ENCODE measurements at places on chromosomes 6 and 20.

DNA sequence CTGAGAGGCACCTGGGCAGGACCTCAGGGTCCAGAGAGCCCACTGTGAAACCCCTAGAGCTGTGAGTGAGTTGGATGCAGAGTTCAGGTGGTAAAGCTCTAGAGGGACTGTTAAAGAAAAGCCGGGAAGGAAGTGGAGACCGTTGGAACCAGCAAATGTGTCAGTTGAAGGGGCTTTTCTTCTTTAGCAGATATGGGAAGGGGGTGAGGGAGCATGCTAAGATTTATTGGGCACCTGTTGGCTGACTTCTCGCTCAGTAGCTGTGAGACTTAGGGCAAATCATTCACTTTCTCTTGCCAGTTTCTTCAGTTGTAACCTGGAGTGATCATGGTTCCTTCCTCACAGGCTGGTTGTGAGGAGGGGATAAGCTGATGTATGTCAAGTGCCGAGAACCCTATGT is 287.7 kb downstream of the DHX35 start:
- DNase-seq = no peak

DNA sequence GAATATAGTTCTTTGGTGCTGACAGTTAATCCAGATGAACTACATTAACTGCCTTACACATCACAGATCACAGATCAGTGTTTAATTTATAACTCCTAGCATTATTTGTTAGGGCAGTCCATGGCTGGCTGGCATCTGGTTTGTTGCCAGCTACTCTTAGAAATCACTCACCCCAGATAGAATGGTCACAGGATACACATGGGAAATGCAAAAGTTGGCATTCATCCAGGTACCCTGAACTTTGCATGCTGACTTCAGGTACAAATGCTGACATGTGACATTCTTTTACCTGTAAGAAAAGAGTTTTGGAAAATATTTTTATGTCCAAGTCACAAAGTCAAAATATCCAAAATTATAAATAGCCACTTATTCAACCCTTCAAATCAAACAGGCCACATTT is 20.2 kb downstream of the FBXL4 start:
- no peak for DNase-seq

DNA sequence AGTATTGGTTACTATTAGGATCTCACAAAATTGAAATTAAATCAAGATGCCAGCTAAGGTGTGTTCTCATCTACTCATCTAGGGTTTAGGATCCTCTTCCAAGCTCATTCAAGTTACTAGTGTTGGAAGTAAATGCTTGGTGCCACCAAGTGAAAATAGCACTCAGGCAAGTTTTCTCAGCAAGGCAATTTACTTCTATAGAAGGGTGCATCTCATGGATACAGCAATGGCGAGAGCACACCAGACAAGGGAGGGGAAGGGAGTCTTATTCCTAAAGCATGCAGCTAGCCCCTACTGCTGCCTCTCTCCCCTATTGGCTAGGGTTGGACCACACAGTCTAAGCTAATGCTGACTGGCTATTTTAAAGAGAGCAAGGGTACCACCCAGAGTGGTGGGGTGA is 23.0 kb upstream of the FAM8A1 start:
- no peak for DNase-seq

DNA sequence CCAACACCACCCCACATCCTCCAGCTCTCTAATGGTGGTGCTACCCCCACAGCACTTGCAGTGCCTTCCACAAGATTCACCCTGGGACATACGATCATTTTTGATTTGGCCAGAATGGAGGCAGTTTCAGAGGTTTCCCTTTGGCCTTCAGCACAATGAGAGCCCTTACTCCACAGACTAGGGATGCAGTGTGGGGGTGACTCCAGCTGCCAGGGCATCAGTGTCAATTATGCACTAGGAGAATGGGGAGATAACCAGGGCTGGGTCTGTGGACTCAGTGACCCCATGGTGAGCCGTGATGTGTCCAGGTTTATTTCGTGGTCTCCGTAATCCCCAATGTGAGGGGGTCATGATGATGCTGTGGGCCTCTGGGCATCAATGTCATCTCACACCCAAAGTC is 31.5 kb upstream of the MICB start:
- DNase-seq = no peak

DNA sequence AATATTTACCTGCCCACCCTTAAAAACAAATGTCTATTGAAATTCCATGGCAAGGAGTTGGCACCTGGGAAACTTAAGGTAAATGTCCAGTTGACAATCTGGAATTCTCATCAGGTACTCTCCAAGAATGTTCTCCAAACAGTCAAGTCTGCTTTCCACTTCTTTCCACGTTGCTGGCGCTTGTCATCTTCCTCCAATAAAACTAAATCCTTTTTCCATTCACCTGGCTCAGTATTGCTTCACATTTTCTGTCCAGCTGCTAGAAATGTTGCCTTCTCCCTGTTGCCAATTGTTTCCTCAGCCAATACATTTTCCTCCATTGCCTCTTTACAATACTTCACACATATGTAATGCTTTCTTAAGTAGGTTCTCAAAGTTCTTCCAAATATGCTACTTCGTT is 1288.1 kb upstream of the MAP3K7 start:
- DNase-seq = no peak

GRCh38 chr6:107101211-107101610 is 14.1 kb downstream of the BEND3 start:
- DNase-seq = no peak

GRCh38 chr6:47250302-47250701 is 59.4 kb downstream of the TNFRSF21 start:
- no peak for DNase-seq

DNA sequence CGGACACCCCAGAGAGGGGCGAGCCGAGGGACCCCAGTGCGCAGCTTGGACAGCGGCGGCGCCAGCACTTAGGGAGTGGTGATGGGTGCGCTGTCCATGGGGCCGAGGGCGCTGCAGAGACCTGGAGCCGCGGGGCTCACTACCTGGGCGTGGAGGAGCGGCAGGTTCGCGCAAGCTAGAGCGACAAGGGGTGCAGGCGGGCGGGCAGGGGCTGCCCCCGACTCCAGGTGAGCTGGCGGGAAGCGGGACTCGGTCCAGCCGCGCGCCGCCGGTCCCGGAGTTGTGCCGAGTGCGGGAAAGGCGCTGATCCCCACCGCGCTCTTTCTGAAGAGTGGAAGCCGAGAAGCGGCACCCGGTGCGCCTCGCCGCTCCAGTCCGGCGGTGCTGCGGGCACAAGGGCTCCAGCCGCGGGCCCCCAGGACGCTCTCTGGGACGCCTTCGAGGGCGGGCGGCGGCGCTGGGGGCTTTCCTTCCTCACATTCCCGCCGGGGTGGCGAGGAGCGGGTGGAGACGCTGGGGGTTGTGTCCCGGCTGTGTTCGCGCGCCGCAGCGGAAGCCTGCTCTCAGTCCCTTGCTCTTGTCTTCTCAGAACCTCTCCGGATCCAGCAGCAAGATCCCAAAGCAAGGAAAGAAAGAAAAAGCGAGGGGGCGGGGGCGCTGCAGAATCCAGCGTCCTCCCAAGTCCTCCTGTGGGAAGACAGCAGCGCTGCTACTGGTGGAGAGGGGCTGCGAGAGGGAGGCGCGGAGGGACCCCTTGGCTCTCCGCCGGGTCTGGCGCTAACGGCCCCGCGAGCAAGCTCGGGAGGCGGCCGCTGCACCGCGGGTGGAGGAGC is at the start of gene B3GAT2:
B3GAT2 (minus strand) TSS at position 610 of the 833 bp plus-strand sequence. CDS start 631 bp downstream, outside the sequence.
- DNase-seq = no peak

DNA sequence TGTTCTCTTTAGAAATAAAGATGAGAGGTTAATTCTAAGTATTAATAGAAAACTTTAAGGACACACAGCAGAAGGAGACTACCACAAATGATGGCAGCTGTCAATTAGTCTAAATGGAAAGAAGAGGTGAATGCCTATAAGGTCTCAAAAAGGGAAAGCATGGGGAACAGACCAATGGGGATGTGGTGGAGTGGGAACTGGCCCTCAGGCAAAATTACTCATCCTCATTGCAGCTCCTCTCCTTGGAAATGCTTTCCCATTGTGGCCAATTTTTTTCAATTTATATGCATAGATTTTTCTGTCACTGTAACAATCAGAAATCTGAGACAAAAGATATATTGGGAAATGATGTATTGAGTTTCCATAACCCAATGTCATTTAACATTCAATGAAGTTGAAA is 222.9 kb upstream of the DEFB112 start:
- DNase-seq = no peak

GRCh38 chr20:40880063-40880728 is 148.4 kb upstream of the TOP1 start:
- DNase-seq = no peak

DNA sequence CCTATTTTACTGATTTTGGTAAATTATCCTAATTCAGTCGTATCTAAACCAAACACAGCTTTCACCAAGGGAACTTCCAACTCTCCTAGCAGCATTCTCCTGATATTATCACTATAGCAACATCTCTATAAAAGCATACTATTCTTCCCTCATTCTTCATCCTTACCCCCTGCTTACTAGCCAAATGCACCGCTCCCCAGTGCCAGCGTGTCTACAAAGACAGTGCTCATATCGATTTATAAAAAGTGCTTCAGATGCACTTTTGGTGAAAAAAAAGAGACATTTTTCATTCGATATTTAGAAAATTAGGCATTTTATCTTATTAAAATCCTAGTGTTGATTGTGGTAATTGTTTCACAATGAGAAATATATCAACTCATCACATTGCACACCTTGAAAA is 74.0 kb downstream of the SYNE1 start:
- DNase-seq = no peak

DNA sequence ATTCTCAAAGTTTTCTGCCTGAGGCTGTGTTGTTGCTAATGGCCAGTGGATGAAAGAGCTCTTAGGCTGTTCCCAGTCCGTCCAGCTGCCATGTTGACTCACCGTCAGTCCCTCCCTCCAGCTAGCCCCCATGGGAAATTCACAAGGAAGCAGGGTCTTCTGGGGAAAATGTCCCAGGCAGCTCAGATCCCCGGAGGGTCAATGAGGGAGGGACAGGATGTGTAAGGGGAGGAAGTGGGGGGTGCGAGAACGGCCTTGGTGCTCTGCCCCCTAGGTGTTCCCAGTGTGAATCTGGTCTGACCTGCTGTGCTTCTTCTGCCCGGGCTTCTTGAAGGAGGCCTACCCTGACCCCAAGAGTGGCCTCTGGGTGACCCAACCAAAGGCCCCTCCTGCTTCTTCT is 65.9 kb downstream of the CEBPB start:
- no peak for DNase-seq

- DNase-seq = no peak
Measured at GRCh38 chr6:150118627-150119026, 24.2 kb upstream of the PPP1R14C start.

DNA sequence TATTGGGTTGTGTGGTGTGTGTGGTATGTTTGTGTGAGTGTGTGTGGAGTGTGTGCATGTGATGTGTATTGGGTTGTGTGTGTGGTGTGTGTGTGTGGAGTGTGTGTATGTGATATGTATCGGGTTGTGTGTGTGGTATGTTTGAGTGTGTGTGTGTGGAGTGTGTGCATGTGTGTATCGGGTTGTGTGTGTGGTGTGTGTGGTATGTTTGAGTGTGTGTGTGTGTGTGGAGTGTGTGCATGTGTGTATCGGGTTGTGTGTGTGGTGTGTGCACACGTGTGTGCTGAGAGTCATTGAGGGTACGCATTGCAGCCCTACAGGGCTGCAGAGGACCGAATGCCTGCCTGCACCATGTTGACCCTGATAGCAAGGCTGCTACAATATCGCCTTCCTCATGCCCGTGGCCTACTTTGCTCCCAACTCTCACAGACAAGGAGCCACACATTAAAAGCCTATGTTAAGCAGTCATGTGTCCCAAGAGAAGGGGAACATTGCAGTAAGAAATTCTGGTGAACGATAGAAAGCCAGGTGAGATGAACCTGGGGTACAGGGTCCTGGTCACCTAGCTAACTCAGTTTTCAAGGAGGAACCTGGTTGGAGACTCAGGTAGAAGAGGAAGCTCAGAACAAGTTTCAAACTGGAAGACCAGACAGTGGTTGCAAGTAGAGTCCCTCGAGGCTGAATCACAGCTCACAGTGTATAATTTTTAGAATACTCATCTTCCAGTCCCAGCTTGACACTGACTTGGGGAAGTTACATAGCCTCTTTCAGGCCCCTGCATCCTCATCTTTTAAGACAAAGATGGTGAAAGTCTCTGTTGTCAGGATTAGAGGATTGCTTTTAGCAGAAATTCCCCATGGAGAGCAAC is 45.7 kb upstream of the TMEM170B start:
- DNase-seq = no peak

GRCh38 chr20:13105864-13106457 is 97.2 kb downstream of the SPTLC3 start:
- no peak for DNase-seq

GRCh38 chr20:36311141-36311853 is 5.2 kb downstream of the DLGAP4 start:
- DNase-seq = no peak

DNA sequence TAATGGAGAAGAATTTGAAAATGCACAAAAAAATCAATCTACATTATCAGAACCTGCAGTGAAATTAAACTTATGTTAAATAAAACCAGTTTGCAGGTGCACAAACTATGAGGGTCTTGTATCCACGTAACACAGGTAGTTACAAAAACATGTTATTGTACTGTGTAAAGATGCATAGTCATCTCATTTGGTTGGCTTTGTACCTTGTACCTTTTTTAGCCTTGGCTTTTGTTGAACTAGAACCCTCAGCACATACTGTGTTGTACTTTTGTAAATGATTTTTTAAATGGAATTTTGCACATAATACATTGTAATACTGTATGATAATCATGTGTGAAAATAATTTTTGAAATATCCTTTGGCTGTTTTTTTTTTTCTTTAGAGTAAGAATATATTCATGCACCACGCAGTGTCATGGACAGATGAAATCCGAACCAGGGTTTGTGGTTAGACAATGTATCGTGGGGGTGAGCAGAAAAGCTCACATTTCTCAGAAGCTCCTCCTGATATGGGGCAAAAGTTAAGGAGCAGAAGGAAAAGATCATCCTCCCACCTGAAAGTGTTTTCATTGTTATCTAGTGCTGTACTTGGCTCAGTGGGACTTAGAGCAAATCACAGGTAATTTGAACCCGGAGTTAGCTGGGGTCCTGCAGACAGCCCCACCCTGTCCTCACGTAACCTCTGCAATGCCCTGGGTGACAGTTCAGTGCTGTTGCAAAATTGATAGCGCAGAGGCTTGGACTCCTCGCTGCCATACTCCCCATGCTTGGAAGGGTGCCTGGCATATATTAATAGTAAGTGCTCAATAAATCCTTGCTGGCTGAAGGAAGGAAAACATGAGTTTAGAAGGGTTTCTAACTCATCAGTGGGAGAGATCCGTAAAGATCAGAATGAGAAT is 14.8 kb upstream of the NAA20 start:
- no peak for DNase-seq

DNA sequence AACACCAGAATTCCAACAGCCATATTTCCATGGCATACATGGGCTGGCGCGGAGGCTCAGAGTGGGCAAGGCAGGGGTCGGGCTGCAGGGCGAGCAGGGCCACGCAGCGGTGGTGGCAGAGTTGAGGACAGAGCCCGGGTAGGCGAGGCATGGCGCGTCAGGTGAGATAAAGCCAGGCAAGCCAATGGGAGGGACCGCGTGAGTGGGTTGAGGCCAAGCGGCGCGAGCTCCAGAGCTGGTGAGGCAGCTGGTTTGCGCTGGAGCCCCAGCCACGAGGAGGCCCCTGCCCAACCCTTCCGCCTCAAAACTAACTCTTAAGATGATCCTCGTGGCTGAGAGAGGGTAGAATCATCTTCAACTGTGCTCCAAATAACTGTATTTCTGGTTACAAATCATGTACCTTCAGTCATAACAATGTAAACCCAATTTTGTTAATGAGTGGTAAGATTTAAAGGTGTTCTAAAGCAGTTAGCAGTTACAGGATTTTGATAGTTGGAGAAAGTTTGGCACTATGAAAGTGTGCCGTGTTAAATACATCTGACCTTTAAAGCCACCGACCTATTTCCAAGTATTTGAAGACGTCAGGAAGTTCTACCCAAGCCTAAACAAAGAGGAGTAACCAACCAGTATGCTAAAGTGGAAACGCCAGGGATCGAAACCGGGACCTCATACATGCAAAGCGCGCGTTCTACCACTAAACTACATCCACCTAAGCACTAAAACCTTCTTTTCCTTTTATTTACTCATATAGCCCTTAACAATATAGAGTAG is 107.9 kb downstream of the GPX5 start:
- no peak for DNase-seq

All from activated CD4-positive, alpha-beta T cell treated with anti-CD3 and anti-CD28 coated beads, Interleukin-2, amount 50 U/mL, for 4 hours (primary cell).